Activated CD4-positive, CD25-positive, alpha-beta regulatory T cell treated with anti-CD3 and anti-CD28 coated beads, Interleukin-2, amount 50 U/mL, for 16 hours (primary cell): ENCODE measurements at places on chromosomes 2 and 18.

GRCh38 chr2:99748344-99748743, 258.5 kb upstream of the REV1 start:
- DNase-seq, result no peak

DNA sequence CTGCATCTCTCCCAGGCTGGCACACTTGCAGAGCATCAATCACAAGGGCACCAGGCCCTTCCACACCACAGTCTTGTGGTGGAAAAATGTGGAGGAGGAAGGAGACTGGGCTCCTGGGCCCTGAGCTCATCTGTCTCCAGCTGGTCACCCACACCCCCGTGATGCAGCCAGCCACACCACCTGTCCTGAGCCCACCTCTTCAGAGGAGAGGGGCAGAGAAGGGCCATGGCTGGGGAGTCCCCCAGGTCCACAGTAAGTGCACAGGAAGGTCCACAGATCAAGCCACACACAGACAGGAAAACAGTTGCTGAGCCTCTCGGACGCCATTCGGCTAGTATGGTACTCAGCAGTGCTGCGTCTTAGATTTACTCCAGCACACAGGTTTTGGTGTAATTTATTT, 203.5 kb upstream of the SALL3 start:
- no peak for DNase-seq

DNA sequence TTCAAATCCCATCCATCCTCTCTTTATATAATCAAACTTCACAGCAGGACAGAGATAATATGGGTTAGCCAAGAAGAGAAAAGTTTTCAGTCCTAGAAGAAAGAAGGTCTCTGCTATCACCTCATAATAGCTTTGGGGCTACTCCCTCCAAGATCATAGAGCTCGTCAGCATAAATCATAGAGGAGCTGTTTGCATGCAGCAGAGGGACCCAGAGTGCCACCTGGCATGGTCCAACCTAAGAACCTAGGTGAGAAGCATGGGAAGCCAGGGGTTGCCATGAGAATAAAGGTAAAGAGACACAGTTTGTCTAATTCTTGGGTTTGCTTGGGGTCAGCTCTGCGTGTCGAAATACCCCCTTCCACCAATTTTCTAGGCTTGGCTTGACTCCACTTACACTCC, 87.1 kb upstream of the CYP1B1 start:
- no peak for DNase-seq

GRCh38 chr18:37507239-37507638, 58.4 kb downstream of the CELF4 start:
- DNase-seq, result no peak
